ENCODE measurements at places on chromosomes 6 and 20.

DNA sequence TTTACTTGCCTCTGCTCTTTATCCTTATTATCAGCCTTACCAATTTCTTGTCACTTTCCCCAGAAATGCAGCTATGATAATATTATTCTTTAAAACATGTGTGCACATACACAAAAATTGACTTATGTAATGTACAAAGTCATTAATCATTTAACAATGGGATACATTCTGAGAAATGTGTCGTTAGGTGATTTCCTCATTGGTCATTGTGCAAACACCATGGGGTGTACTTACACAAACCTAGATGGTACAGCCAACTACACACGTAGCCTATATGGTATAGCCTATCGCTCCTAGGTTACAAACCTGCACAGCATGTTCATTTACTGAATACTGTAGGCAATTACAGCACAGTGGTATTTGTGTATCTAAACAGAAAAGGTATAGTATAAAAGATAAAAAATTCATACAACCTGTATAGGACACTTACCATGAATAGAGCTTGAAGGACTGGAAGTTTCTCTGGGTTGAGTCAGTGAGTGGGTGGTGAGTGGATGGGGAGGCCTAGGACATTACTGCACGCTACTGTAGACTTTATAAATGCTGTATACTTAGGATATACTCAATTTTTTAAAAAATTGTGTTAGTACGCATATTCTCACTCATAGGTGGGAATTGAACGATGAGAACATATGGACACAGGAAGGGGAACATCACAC, 56.9 kb downstream of the HIVEP1 start:
- no peak for DNase-seq

GRCh38 chr20:38987777-38988176, 25.6 kb downstream of the DHX35 start:
- DNase-seq = no peak

- DNase-seq = no peak
Observed at GRCh38 chr20:63791497-63792156, 39.4 kb downstream of the ZBTB46 start.

GRCh38 chr6:85135376-85136094, 314.3 kb upstream of the NT5E start:
- no peak for DNase-seq

- no peak for DNase-seq
Observed at GRCh38 chr20:4788314-4788713, 66.6 kb downstream of the PRND start.

- peak; percentile 82 for DNase-seq
Observed at GRCh38 chr6:31729979-31730630, 1.0 kb upstream of the DDAH2 start.

- DNase-seq = peak; percentile 15
Observed at GRCh38 chr6:139230391-139230840, 61.4 kb downstream of the TXLNB start.

DNA sequence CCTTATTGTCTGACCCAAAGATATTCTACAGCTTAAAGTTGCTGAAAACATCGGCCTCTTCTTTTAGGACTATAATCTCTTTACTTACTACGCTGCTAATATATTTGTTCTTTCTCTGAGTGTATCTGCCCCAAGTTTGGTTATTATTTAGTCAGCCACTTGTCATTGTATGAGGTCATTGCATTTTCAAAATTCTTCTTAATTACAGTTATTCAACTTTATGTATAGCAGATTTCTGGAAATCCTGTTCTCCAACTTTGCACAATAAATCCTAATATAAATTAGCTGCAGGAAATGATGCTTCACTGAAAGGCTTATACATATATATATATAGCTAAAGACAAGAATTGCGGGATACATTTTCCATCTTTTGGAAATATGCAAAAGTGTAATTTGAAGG, 88.5 kb upstream of the HIVEP1 start:
- DNase-seq = no peak

DNA sequence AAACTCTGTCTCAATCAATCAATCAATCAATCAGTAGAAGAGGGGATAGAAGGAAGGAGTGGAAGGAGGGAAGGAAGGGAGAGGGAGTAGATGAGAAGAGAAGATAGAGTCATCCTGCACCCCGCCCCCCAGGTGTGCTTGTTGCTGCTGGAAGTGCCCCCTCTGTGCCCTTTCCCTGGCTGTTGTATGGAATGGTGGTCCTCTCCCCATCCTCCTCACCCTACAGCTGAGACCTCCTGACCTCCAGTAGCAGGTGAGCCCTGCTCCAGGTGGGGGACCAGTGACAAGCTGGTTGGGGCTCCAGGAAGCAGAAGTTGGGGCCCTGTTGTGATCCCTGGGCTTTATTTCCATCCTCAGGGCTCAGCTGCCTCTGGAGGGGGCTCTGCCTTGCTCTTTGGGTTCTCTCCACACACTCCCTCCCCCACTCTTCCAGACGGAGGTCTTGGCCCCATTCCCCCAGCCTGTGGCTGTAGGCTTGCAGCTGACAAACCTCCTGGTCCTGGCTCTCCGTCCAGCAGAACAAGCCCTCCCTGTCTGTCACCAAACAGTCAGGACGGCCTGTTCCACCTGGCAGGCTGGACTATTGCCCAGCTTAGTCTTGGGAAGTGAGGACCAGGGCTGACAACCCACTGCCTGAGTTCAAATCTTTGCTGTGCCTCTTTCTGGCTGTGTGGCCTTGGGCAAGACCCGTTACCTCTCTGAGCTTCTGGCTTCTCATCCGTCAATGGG, 26.0 kb upstream of the SCRT2 start:
- DNase-seq = peak; percentile 73

GRCh38 chr6:112881027-112881426, 533.9 kb downstream of the RFPL4B start:
- no peak for DNase-seq

GRCh38 chr6:42764911-42765648, 16.8 kb upstream of the BICRAL start:
- no peak for DNase-seq

GRCh38 chr20:36407199-36407733, 101.1 kb downstream of the DLGAP4 start:
- no peak for DNase-seq

DNA sequence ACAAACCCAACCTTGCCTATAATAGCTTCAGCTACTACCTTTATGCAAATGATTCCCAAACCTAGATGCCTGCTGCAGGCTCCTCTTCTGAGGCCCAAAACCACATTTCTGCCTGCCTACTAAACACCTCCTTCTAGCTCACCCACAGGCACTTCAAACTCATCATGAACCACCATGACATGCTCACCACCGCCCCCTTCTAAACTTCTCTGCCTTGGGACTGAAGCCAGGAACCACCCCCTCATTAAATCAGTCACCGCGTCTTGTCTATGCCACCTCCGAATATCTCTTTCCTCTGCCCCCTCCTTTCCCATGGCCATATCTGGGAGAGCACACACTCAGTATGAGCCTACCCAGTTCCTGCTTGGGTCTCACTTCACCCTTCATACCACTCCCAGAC, 101.2 kb downstream of the SNAP25 start:
- no peak for DNase-seq

GRCh38 chr6:40340957-40341356, 246.2 kb downstream of the LRFN2 start:
- DNase-seq = no peak

DNA sequence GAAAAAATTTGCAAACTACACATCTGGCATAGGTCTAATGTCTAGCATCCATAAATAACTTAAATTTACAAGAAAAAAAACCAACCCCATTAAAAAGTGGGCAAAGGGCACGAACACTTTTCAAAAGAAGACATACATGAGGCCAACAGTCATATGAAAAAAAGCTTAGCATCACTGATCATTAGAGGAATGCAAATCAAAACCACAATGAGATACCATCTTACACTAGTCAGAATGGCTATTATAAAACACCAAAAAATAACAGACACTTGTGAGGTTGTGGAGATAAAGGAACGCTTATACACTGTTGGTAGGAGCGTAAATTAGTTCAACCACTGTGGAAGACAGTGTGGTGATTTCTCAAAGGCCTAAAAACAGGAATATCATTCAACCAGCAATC, 33.7 kb upstream of the EPB41L2 start:
- no peak for DNase-seq

- DNase-seq = no peak
Observed at GRCh38 chr20:48957053-48957481, 35.6 kb downstream of the ARFGEF2 start.

- DNase-seq = no peak
Observed at GRCh38 chr20:23291575-23292240, 58.9 kb upstream of the NXT1 start.

DNA sequence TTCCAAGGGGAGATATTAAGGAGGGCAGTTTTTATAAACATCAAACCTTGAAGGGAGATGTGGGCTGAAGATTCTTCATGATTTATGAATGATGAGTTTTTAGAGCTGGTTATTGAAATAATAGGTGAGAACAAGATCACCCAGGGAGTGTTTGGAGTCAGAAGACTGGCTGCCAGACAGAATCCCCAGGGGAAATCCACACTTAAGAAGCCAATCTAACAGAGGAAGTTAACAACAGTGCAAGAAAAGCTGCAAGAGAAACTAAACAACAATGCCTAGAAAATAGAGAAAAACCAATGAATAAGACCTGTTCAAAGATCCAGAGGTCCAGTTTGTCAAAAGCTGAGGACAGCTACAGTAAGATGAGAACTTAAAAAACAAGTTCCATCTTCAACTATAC, 167.9 kb upstream of the MAN1A1 start:
- DNase-seq = no peak

- no peak for DNase-seq
Observed at GRCh38 chr6:112209131-112209530, 45.2 kb downstream of the LAMA4 start.

DNA sequence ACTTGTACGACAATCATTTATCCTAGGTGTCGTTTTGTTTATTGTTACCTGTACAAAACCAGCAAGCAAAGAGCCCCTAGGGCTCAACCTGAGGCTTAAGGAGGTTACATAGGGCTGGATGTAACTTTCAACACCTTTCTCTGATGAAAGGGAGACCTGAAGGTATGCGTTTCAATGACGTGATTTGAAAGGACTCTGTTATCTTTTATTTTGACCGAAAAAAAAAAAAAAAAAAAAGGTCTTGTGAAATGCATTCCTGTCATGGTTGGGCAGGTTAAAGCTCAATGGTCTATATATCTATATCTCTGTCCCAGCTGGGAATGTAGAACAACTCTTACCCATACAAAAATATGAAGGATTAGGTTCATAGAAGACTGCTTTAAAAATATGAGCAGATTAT, 78.7 kb upstream of the SASH1 start:
- DNase-seq = no peak

DNA sequence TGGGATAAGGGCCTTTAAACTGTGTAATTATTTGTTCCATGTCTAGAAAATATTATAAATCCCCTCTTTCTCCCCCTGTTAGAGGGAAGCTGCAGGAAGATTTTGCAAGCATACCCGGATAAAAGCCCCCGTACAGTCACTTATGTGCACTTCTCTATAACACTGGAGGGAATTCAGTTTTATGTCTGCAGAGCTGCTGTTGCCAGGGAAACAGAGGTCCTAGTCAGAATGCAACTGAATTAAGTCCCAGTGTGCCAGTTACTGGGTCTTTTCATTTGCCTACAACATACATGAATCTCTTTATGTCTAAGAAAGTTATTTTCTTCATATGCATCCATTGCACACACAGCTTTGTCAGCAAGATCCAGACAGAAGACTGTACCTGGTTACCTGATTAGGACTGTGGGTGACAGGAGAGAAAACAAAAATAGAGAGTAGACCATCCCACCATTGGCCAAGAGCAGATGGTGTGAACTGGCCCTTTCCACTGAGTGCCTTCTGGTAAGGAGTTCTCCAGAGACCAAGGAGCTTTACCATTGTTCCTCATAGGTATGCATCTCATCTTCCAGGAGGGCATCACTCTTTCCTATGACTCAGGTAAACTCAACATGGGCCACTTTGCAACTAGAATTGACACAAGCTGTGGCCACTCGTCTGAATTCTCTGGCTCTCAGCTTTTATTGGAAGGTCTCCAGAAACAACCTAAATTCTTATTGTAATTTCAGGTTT, 180.8 kb upstream of the PHACTR1 start:
- no peak for DNase-seq

DNA sequence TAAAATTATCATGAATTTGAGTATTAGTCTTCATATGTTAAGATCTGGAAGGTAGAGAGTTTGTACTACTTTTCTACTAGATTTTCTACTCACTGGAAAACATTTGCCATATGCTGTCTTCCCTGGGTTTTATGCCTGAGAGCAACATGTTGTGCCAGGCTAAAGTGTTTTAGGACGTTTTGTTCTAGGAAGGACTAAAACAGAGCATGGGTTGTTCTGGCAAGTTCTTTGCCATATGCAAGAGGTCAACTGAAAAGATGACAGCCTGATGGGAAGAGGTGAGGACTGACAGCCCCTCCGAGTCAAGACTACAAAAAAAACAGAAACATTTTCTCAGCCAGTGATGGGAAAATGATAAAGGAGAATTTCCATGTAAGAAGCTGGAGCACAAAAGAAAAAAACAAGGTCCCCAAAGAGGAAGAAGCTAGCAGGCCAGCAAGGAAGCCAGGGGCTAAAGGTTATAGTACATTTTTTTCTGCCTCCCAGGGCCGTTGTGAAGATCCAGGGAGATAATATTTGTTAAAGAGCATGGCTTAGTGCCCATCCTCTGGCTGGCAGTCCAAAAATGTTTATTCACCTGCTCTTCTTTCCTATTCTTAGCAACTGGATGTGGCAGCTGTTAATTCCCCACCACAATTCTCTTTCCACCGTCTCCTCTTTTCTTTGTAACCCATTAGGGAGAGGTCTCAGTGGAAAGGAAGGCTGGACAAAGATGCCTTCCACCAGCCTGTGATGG, 7.8 kb downstream of the SCGN start:
- DNase-seq = no peak

- no peak for DNase-seq
Observed at GRCh38 chr20:63409834-63410435, 48.8 kb upstream of the CHRNA4 start.

DNA sequence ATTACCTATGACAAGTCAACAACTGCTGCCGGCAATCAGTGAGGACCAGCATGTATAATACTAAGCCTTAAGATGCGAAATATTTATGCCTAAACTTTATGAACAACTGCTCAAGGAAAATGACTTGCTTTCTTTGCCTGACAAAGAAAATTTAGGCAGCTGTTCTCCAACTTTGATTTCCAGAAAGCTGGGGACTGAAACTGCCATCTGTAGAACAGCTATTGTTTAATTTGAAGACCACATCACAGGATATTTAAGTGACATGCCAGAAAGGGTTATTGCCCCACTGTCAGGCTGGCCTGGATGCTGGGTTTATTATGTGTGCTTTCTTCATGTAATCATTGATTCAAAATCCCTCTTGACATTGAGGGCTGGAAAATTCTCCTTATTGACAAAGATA, 153.9 kb upstream of the ENPP5 start:
- no peak for DNase-seq

- no peak for DNase-seq
Observed at GRCh38 chr6:42530751-42531150, 33.1 kb upstream of the UBR2 start.

GRCh38 chr6:150156460-150156859, 13.6 kb downstream of the PPP1R14C start:
- no peak for DNase-seq

GRCh38 chr6:26520237-26520849, 17.8 kb upstream of the HMGN4 start:
- no peak for DNase-seq

GRCh38 chr6:34512738-34513115, 43.4 kb downstream of the SPDEF start:
- no peak for DNase-seq

GRCh38 chr6:1820165-1820564, 210.4 kb downstream of the FOXC1 start:
- DNase-seq = no peak

- DNase-seq = no peak
Observed at GRCh38 chr6:22550971-22551670, 18.2 kb upstream of the HDGFL1 start.

- DNase-seq = peak; percentile 60
Observed at GRCh38 chr6:34601706-34602105, 45.6 kb upstream of the SPDEF start.

Measured in prostate gland (tissue), 2 donors.